ENCODE measurements at places on chromosomes 3 and 15. TPM values are rescaled to one million over a fixed set of nuclear protein-coding genes. Genes with fewer than 3 reads are reported as not detected.

U2SURP gene
- 59.9 TPM for total RNA-seq

DNAH12 gene
- 0.25 TPM for total RNA-seq

GRAMD1C gene
- 3.0 TPM for total RNA-seq

DNASE1L3 gene
- not detected for total RNA-seq

ARGFX gene
- total RNA-seq = not detected

DNA sequence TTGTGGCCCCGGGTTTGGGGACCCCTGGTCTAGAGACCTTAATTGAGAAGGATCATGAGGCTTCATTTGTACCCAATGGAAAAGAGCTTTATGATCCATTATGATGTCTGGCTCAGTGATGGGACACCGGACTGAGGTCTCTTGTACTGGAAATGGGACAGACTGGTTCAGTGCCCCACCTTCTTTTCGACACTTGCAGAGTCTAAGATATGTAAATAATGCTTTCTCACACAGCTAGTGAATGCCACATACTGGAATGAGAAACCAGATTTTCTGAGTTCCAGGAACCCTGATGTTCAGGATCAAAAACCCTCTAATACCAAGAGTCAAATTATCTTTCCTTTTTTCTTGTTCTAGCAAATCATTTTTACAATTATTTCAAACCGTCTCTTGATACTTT, 116.3 kb upstream of the ARPP21 start:
- no peak for DNase-seq

DNA sequence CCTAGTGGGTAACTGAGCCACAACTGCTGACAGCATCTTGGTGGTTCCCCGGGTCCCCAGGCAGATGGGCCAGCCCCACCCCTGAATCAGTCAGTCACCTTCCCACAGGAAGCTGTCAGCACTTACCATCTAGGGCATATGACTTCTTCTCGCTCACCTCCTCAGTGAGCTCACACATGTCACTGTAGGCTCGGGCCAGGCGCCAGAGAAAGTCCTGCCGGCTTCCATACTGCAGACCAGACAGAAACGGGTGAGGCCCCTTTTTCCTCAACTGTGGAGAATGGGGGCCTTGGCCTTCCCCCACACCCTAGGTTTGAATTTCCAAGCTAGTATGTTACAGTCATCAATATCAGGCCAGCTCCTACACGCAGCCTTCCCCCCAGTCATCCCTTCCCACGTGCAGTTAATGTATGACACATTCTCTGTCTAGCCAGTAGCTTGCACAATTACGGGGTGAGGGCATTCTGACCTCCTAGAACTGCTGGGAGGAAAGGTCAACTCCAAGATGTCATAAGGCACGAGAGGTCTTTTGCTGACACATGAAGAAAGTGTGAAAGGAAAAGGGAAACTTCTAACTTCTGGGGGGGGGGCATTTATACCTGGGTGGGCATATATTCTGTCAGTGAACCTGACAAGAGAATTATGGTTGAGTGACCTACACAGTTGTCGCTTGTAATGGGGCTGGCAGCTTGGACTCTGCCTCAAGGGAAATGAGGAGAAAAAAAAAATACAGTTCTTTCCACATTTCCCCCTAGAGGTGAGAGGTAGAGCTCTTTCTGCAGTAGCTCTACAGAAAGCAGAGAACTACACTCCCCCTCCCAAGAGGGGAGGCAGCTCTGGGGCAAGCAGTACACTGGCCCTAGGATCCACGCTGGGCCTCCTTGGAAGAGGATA, 10.9 kb downstream of the RMDN3 start:
- peak; percentile 80 for DNase-seq

GRCh38 chr3:126923423-126923822, 59.5 kb upstream of the PLXNA1 start:
- no peak for DNase-seq

GRCh38 chr3:19970327-19970726, 23.4 kb downstream of the RAB5A start:
- DNase-seq = no peak

DNA sequence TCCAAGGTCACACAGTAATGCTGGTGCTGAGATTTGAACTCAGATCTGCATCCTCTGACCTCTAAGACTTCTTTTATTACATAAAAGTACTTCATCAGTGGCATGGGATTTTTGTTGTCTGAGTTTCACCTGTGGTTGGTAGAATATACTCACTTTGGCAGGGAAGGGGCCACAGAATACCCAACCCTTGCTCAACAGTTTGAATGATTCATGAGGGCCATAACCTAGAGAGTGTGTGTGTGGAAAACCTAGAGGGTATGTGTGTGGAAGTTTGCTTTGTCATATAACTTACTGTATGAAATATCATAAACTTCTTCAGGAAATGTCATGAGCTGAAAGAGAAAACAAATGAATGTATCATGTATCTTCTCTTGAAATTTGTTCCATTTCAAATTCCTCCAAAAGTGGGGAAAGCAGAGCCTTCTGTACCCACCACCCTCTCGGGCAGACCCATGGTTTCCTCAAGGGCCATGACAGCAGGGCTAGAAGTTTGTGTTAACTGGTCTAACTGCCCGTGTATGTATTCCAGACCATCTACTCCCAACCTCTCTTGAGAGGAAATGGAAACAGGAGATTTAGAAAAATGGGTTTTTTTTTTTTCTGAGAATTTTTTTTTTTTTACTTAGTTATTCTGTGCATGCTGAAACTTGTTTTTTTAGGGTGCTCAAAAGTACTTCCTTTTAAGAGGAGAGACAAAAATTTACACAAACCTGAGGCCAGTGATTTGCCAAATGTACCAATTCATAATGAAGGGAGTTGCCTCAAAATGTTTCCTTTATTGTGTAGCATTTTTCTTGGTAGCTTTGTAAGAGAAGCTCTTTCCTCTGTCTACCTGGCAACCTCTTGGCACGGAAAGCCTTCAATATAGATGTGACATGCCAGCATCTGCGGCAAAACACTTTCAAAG, 127.0 kb downstream of the TPRG1 start:
- peak; percentile 44 for DNase-seq

- DNase-seq = no peak
Observed at GRCh38 chr3:111241960-111242359, 170.3 kb downstream of the NECTIN3 start.

DNA sequence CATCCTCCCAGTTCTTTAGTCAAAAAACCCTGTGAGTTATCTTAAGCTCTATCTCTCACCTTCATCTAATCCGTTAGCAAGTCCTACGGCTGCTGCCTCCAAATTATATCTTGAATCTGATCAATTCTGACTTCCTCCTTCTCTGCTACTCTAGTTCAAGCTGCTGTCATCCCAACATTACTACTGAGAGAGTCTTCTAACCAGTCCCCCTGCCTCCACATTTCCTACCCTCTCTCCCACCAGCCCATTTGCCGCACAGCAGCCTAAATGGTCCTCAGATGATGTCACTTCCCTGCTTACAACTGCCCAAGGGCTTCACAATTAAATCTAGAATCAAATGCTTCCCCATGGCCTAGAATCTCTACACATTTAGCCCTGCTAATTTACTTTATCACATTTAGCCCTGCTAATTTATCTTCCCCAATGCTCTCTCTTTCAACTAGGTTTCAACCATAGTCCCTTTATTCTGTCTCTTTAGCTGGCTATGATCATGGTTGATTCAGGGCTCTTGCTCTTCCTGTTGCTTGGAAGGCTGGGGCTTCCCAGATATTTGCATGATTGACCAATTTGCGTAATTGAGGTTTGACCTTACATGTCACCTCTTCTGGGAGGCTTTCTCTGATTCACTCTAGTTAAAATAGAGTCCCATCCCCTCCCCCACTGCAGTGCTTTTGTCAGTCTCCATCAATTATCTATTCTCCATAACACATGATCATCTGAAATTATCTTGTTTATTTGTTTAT, 11.0 kb upstream of the ARL14 start:
- DNase-seq = peak; percentile 96

- no peak for DNase-seq
Observed at GRCh38 chr15:25879438-25879837, 16.3 kb upstream of the ATP10A start.

DNA sequence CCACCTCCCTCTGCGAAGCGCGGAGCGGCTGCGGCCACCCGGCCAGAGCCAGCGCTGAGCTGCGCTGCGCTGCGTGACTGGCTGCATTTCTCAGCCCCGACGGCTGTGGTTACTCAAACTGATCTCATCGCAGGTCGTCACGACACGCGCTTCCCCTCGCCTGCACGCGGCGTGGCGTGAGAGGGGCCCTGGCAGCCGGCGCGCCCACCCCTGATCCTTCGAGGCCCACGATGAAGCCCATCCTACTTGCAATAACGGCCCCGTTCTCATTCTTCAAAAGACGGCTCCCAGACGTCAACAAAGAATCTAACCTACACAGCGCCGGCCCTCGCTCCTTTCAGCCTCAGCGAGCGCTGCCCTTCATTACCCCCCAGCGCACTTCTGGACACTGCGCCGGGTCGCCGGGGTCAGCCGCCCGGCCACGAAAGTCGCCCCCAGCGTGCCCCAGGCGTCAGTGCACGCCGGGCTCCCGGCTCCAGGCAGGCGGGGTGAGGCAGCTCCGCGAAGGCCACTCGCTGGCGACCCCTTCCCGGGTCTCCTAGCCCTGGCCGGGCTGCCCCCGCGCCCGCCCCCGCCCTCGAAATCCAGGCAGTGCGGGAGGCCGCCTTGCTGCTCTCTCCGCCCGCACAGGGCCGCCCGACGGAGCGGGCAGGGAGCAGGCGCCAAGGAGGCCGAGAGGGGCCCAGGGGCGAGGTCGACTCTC, 9.9 kb upstream of the LEKR1 start:
- DNase-seq = no peak

- peak; percentile 54 for DNase-seq
Observed at GRCh38 chr3:58234516-58234931, 3.1 kb upstream of the ABHD6 start.

- no peak for DNase-seq
Observed at GRCh38 chr15:69978603-69979002, 119.1 kb downstream of the TLE3 start.

- DNase-seq = no peak
Observed at GRCh38 chr15:33370623-33371020, 59.9 kb downstream of the RYR3 start.

DNA sequence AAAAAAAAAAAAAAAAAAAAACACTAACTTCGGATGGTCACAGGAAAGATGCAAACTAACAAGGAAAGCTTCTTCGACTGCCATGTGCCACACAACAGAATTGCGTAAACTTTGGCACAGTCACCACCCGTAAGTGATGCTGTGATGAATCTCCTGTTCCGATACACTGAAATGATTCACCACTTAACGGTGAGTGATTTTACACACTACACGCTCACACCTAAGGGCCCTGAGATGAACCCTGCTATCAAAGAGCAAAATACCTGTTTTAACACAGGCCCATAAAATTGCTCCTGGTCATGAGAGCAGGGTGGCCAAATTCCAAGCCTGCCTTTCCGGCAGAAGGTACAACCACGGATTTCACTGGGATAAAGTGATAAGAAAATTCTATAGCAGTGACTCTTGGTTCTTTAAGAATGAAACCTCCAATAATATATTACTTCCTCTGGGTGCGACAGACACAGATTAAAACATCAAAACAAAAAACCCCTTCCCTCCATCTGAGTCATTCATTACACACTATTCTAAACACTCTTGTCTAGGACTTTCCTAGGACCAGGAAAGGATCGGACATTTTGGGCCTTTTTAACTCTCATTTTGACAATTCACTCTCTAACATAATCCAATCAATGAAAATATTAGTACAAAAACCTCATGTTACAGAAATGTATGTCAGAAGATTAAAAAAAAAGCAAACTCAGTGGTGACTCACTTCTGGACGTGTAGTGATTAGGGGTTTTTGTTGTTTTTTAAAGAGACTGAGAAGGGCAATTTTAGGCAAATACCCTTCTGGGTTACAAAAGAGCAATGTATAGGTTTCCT, 28.3 kb downstream of the LRIG1 start:
- peak; percentile 91 for DNase-seq

- no peak for DNase-seq
Observed at GRCh38 chr15:41968701-41969100, 3.7 kb downstream of the EHD4 start.

DNA sequence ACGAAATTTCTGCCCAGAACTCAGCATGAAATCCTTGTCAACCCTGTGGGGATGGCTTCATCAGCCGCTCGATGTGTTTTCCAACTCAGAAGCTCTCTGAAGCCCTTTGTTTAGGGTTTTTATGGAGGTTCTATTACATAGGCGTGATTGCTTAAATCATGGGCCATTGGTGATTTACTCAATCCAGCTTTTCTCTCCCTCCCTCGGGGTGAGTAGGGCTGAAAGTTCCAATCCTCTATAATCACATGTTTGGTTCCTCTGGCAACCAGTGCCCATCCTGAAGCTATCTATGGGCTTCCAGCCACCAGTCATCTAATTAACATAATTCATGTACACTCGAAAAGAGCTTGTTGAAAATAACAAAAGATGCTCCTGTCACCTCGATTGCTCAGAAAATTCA, 51.6 kb downstream of the GATM start:
- no peak for DNase-seq

GRCh38 chr3:154151969-154152368, 30.8 kb downstream of the ARHGEF26 start:
- peak; percentile 61 for DNase-seq

Measured in renal cortical epithelial cell (primary cell).